GM04504 (cell line): ENCODE measurements at places on chromosomes 2 and 18.

- DNase-seq = no peak
Observed at GRCh38 chr18:13913205-13913604, 2.1 kb downstream of the MC2R start.

GRCh38 chr2:7007846-7008741 is 90.9 kb downstream of the RNF144A start:
- DNase-seq = peak; percentile 43

- DNase-seq = no peak
Observed at GRCh38 chr18:4406856-4407255, 48.3 kb downstream of the DLGAP1 start.

- DNase-seq = no peak
Observed at GRCh38 chr2:157880927-157881326, 4.8 kb upstream of the ACVR1 start.

DNA sequence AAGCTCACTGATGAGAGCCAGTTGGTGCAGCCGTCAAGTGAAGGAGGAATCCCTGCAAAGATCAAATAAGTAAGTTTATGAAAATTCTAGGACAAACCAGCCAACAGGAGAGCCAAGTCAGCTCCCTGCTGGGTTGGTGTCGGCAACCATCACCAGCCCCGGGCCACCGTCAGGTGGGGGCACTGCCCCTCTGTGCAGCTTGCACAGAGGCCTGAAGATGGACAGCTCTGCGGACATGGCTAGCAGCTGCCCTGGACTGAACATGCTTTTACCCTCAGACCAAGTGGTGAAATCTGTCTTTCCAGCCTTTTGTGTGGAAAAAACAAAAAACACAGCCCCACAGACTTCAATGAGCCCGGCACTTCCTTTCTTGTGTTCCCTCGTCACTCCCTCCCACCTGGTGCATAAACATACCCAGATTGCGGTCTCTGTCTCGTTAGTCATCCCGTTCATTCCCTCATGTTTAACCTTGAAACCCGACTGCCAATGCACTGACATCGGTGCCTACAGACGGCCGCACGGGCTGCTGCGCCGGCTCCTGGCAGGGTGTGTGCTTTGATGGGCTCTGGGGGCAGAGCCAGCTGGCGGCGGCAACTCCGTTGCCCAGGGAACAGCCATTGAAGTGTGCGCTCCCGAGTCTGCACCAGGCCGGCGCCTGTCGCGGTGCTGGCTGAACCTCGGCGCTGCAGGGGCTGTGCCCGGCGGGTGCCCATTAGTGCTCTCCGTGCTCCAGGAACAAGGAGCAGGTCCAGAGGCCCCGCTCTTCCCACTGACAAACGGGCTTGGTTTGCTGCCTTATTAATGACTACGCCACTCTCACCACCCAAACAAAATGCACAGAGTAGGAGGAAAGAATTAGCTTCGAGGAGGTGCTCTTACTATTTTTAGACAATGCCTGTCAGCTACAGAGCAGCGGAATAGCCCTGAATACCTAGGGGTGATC is 95.3 kb downstream of the EIPR1 start:
- DNase-seq = peak; percentile 5

DNA sequence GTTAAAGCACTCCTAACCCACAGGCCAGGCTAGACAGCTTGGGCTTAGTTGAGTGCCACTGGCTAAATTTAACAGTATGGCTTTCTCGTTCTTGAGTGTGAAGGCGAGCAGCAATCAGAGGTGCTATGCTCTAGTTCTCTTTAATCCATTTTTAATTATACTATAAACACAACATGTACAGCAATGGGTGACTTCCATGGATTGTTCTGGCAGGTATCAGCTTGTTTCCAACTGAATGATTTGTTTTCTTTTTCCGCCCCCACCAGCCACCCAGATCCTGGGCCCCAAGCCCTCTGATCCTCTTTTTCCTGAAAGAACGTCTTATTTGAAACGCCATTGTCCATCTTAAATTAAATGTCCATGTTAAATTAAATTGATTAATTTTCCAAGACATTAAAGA is 244.8 kb downstream of the IKZF2 start:
- DNase-seq = no peak

DNA sequence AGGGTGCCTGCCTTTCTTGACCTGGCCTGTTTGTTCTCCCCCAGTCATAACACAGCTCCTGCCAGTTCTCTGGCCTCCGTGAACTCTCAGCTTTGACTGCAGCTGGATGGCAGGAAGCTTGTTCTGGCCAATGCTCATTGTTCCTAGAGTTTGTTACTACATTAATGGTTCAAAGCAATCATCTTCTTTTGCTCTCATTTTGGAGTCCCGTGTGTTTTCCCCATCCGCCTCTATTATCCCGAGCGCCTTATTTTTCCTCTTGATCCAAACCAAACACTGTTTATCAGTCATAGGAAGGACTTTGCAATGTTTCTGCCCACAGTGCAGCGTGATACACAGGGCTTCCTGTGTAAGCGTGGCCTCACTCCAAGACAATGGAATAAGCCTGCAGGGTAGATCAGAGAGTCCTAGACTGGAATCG is 184.3 kb upstream of the APCDD1 start:
- no peak for DNase-seq

DNA sequence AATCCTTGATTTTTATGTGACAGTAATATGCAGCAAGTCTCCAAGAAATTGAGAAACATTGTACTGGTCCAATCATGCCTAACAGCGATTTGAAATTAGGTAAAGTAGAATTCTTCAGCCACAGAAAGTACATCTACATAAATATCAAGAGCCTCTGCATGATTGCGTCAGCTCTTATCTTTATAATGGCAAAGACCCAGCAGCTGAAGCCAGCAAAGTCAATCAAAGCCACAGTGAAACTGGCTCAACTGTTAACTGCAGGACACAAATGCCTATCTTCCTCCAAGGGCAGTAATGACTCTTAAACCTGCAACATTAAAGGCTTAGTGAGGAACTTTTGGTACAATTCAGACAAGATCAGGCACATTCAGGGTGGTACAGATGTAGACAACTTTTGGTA is 102.5 kb downstream of the BARD1 start:
- DNase-seq = no peak

GRCh38 chr2:197672371-197672893 is 3.0 kb downstream of the RFTN2 start:
- DNase-seq = no peak

DNA sequence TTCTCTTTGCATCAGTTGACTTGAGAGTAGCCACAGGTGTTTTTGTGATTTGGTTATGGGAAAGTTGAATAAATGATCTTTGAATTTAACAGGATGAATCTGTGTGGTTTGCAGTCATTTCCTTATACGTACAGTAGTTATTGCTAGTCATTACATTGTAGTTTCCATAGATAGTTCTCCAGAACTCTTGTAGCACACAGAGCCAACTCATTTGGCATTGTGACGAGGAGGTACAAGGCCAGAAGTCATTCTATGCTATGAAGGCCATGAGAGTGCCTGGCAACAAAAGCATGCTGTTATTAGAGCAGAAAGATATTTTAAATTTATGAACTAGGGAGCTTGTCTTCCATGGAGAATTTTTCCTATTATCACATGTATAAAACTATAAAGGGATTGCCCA is 973.0 kb upstream of the CHAC2 start:
- DNase-seq = no peak

DNA sequence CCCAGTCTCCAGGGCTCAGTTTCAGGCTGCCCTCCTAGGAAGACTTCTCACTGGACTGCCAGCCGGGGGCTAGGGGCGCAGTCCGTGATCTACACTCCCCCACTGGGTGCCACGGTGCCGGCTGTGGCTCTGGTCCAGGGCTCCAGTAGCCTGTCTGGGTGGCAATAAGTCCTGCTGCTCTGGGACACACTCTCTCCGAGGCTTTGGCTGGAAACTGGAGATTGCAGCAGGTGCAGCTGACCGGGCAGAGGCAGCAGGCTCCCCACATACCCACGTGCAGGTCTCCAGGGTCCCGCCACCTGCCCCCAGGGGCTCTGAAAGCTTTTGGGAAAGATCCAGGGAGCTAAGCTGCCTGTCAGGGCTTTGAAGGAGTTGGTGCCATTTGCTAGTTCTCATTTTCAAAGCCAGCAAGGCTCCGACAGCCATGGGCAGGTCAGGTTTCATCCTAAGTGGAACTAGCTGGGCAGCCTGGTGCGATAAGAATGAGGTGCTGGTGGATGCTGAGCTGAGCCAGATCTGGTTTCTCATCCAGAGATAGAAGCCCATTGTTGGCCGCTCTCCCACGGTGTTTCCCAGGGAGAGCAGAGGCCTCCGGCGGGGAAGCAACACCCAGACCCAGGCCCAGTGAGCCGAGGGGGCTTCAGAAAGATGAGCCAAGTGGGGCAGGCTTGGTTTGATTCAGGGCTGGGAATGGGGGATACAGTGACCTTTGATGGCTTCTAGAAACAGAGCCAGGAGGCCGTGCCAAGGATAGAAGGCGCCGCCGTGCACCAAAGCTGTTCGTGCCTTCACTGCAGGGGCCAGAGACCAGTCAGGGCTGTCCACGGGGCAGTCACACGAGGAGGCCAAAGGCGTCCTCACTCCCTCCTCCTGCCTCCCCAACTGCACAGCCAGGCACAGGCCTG is 141.7 kb upstream of the GPC1 start:
- no peak for DNase-seq

- no peak for DNase-seq
Observed at GRCh38 chr2:14257801-14258507, 374.6 kb upstream of the LRATD1 start.

DNA sequence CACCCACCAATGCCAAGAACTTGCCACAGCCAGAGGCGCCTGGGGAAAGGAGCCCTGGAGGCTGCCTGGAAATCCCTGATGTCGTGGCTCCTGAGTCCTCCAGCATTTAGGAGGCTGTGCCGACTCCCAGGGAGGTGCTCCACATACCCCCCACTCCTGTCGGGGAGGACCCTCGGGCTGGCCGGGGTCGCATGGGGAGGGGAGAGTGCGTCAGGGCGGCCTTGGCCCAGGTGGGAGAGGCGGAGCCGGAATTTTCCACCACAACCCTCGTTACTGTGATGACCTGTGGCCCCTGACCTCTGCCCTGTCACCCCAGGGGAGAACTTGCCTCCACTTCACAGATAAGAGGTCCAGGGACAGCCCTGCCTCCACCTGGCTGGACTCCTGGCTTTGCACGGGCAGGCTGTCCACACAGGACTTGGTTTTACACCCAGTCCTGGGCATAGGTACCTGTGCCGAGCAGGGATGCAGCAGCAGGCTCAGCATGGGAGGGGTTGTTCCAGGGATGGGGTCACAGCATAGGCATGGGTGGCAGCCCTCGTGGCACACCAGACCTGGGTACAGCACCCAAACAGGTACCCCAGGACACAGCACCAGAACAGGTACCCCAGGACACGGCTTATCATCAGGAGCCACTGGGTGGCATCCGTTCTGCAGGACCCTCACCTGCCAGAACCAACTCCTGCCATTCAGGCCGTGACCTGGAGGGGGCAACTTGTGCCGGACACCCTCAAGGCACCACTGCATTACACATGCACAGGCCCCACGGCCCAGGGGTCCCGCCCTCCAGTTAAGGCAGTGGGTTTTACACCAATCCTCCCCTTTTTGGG is 12.3 kb upstream of the AGXT start:
- DNase-seq = no peak

DNA sequence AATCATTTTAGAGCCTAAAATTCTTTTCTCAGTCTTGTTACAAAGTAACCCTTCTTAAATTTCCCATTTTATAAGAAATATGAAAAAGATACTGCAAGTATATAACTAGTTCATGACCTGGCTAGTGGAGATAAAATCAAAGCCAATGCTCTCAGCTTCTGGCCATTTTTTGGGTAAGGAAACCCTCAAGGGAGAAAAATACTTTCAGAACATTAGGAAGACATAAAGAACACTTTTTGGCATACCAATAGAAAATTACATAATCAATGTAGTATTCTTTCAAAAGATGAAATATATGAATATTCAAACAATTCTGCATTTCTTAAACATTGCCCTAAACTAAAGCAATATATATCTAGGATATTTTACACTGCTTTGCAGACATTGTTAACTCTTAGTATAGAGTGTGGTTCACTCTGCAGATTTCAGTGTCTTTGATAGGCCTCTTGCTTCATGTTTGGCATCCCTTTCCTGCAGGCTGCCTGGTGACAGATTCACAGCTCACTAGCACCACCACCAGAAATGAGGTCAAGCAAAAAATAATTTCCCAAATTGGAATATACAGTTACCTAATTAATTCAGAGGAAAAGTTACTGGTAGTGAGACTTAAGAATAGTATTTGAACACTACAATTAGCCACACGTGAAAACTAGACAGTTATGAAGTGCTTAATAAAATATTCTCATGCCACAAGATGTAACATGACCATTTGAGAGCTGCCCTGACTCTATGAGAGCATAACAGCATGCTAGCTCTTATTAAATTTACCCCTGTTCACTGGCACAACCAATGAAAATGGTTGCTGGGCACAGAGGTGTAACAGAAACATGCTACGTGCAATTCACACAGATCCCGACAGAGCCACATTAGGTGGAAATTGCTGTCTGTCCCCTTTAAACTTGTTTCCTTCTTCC is 36.0 kb downstream of the PAIP2B start:
- DNase-seq = peak; percentile 9

GRCh38 chr2:84458551-84459017 is 496 bp downstream of the SUCLG1 start:
- DNase-seq = no peak

GRCh38 chr18:56009411-56009810 is 421.4 kb upstream of the TCF4 start:
- DNase-seq = no peak

GRCh38 chr2:207990784-207991183 is 34.5 kb downstream of the PLEKHM3 start:
- no peak for DNase-seq

DNA sequence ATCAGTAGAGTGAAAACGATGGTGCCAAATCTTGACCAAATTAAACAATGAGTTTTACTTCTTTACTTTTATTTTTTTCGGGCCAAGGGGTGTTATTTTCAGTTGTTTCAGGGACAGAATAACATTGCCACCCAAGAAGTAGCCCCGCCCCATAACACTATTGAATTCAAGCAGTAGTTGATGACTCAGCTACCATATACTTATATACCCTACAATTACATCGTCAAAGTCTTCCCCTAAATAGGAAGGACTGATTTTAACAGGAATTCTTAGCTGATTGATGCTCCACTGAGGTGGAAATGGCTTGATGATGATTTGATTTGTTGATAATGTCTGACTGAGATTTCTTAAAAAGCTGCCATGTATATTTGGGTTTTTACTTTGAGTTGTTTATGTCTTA is 24.7 kb downstream of the LYPD6B start:
- no peak for DNase-seq

- no peak for DNase-seq
Observed at GRCh38 chr18:35172451-35173035, 68.3 kb upstream of the ZNF397 start.

DNA sequence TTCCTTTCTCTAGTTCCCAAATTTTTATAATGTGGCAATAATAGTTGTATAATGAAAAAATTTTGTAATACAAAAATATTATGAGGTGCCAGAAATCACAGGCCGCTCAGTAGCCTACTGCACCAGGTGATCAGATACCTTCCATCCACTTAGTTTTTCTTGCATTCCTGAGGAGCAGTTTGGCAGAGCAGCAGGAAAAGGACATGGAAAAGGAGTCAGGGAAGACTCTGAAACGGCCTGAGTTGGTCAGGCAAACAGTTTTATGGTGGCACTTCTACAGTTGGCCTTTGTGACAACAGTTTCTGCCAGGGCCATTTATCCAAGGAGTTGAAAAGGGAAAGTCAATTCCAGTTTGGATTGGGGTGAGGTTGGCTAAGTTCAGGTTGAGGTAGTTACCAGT is 165.4 kb upstream of the ALPP start:
- DNase-seq = no peak

GRCh38 chr18:27213123-27213717 is 28.1 kb upstream of the CHST9 start:
- no peak for DNase-seq
